GM23248 (cell line): ENCODE measurements at places on chromosomes 11 and 22. TPM values are rescaled to one million over a fixed set of nuclear protein-coding genes. Genes with fewer than 3 reads are reported as not detected.

HEPHL1 gene
- polyA plus RNA-seq, result not detected in 2 replicates

BDNF gene
- 58.1 and 59.7 TPM in 2 replicates for polyA plus RNA-seq

GRCh38 chr22:30047364-30047738 lies 32.9 kb upstream of the HORMAD2 start:
- no peak for DNase-seq

DNA sequence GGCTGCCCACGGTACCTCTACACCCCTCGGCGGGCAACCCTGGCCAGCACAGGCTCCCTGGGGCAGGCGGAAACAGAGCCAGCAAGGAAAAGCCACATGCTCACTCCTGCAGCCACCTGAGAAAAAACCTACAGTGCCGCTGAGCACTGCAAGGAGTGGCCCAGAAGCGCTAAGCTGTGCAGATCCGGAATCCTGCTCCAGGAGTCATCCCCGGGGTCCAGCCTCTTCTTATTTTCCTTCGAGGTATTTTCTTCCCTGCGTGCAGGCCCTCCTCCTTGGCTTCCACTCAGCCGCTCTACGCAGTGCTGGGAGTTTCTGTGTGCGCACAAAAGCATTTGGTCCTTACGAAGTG lies 81.0 kb downstream of the TRMU start:
- no peak for DNase-seq

DNA sequence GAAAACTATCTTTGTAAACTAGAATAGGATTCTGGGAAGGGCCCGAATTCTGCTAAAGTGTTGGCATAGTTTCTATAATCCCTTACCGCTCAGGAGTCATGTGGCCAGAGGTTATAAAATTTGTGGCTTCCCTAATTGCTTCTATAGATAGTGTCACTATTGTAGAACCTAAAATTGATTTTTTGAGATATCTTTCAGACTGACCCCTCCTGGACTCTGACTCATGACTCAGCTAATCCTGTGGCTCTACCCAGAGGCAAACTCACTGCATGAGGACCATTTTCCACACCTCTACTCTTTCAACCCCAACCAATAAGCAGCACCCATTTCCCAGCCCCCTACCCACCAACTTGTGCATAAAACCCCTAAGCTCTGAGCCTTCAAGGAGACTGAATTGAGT lies 61.8 kb upstream of the PRSS23 start:
- DNase-seq, result no peak

- DNase-seq, result no peak
Observed at GRCh38 chr11:68954836-68955606, 25.8 kb downstream of the MRGPRD start.
